ENCODE measurements at places on chromosomes 1 and 21.

DNA sequence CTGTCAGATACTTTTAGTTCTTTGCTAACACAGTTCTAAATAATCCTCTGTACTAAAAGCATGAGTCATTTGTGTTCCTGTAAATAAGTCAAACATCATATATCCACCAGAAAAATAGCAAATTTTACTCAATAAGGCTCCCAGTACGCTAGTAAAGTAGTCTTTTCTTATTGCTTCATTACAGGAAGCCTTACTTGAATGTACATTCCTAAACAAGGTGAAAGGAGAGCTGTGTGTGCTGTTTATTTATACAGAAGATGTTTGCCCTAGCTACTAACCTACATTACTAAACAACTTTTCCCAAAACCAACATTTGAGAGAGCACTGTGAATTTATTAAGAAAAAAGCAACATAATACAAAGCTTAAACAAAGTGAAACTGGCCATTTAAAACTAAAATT is 52.0 kb downstream of the ZNHIT6 start:
- no peak for DNase-seq

- DNase-seq, result no peak
Measured at GRCh38 chr1:116495535-116495934, 75.3 kb downstream of the CD58 start.

DNA sequence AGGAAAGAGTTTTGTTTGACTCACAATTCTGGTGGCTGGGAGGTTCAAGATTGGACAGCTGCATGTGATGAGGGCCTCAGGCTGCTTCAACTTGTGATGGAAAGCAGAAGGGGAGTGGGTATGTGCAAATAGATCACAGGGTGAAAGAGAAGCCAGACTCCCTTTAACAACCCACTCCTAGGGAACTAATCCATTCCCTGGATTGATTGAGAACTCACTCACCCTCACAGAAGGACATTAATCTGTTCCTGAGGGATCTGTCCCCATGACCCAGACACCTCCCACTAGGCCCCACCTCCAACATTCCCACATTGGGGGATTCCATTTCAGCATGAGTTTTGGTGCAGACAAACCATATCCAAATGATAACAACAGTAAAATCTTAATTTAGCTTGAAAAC is 25.6 kb downstream of the UBE2T start:
- no peak for DNase-seq

DNA sequence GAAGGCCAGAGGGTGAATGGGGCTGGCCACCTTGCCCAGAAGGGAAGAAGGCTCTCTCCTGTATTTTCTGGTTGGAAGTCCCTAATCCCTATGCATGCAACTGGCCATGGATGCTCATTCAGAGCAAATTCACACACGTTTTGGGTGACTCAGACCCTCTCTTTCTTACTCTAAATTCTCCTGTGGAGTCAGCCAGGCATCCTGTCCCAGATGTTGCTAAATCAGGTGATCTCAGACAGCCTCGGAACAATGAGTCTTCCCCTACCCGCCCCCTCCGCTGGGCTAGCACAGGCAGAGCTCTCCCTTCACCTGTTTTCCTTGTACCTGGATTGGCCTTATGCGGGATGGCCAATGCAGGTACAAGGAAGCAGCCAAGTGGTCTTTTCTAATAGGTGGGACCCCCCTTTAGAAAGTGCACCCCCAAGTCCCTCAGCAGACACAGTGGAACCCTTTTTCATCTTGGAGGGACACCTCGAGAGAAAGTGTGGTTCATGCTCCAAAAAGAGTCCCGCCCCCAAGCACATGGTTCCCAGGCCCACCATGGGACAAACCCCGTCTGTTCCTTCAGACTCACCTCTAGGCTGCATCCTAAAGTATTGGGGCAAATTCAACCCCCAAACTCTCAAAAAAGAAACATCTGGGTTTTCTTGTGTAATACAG is 8.6 kb downstream of the S100A6 start:
- peak; percentile 73 for DNase-seq

DNA sequence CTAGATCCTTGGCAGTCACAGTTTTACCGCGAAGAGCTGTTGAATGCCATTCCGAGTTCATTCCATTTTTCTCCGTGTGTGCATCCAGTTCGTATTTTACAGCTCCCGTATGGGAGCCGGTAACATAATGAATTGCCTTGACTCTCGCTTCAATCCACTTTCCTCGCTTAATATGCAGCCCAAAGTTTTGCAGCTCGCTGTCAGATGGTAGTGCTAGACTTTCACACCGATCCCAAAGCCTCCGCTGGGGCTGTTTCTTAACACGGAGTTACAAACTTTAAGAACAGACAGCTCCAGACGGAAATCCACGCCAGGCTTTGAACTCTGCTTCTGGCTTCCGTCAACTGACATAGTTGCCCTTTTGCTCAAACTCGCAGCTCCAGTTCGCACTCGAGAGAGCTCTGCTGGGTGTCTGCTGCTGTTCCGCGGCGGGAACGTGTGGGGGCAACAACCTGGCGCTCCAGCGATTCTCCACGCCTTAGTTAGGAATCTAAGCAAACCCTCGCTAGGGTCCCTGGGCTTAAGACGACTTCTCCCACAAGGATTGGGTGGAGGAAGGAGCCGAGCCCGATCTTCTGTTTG is 3.5 kb upstream of the ARID1A start:
- peak; percentile 93 for DNase-seq

DNA sequence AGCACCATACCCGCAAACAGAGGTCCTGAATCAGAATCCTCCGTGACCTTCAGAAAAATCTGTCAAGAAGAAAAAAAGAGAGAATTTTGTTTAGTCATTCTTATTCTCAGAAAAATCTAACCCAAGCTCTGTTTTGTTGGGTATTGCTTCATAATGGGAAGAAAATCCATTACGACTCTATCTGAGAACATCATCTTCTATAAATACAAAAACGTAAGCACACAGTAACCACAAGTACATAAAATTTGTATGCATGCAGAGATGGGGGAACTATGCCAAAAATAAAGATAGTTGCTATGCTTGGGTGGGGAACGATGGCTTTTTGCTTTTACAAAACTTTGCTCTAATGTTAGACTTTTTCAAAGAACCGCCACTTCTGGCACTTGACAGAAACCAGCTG is 84.2 kb downstream of the ABCA4 start:
- DNase-seq, result no peak

GRCh38 chr1:210698661-210699060 is 370.0 kb downstream of the HHAT start:
- DNase-seq, result no peak

GRCh38 chr1:17573518-17574041 is 34.1 kb downstream of the ARHGEF10L start:
- DNase-seq, result no peak

- DNase-seq, result no peak
Measured at GRCh38 chr1:25795211-25795610, 4.8 kb upstream of the SELENON start.

GRCh38 chr21:15653710-15654109 is 76.1 kb upstream of the USP25 start:
- no peak for DNase-seq

- DNase-seq, result peak; percentile 15
Measured at GRCh38 chr1:185297982-185298381, 19.1 kb downstream of the IVNS1ABP start.

DNA sequence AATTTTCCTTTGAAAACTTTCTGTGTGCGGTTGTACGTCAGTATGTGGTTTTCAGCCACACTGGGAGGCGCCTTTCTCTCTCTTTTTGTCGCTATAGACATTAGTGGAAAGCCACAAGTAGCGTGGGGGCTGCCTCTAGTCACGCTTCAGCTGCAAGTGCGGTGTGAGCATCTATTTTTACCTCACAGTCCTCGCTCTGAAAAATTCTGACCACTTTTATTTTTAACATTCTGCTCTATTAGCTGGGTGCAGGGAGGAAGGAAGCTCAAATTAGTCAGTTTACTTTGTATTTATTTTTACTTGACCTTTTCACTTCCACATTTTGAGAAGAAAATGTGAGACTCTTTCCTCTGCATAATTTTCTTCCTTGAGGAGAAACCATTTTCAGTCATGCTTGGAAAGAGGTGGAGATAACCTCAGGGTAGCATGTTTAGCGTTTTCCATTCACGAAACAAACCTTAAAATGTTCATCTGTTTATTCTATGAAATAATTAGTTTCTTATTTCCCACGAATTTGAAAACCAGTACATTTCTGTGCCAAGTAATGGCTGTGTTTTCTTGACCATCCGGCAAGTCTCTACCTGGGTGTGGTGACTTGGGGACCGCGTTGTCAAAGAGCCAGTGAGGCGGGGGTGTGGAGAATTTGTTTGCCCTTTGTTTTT is 35.6 kb downstream of the ADARB1 start:
- DNase-seq, result no peak

DNA sequence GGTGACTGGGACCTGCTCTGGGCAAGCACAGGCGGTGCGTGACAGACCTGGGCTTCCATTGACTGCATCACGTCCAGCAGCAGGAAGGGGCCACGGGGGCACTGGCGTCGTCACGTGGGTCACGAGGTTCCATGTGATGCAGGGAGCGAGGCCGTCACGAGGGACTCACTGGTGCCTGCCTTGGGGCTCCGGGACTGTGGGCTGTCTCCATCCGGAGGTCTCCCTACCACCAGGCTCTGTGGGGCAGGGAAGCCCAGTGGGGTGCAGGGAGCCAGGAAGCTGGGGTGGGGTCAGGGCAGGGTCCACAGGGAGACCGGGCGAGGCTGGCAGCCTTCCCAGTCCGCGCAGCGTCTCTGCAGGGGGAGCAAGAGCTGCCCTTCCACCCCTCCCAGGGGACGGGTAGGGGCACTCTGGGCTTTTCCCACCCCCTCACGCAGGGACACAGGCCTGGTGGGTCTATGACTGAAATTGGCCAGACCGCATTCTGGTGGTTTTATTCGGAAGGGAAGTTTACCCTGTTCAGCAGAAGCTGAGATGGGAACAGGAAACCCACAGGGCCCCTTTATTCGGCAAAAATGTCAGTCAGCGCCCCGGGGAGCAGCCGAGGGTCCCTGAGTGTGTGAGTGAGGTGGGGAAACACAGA is 416 bp upstream of the TNFRSF14 start:
- DNase-seq, result peak; percentile 46

GRCh38 chr1:162908780-162909179 is 47.8 kb upstream of the CCDC190 start:
- DNase-seq, result no peak

All from trophoblast cell (in vitro differentiated cells and primary cell).